ENCODE measurements at places on chromosomes 2 and 18.

- DNase-seq, result no peak
Measured at GRCh38 chr2:38432820-38433606, 55.9 kb upstream of the ATL2 start.

DNA sequence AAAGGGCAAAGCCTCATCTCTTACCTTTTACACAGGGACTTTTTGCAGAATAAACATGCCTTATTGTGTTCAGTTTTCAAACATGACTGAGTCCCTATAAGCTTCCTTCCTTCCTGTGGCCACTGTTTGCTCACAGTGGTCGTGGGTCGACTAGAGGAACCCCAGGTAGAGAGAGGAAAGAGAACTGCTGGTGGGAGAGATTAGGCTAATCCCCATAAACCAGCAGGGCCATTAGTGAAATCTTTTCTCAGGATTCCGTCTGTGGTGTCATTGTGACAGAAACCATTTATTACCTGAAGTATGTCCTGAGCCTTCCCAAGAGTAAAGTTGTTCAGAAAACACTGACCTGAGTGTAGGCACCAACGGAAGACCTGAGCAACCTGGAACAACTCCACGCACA is 21.3 kb upstream of the BOD1L2 start:
- no peak for DNase-seq

GRCh38 chr2:46873604-46874068 is 42.0 kb downstream of the MCFD2 start:
- no peak for DNase-seq

- DNase-seq, result no peak
Measured at GRCh38 chr2:71534201-71534600, 80.8 kb downstream of the DYSF start.

DNA sequence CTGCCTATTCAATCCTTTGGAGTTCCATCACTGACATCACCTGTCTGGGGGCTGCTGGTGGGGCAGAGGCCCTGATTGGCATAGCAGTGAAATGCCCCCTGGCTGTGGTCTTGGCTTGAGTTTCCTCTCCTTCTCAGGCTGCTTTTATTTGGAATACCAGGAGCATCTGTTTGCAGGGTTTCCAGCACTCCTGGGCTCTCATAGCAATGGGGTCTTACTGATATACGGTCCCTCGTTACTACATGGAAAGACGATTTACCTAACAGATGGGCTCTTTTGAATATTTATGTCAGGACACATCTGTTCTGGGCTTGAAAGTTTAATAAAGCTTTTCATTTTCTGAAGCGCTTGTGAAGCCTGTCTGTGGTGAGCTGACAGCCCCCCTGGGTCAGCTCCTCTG is 230.3 kb downstream of the SLC4A3 start:
- DNase-seq, result no peak

GRCh38 chr2:236548179-236548921 is 21.3 kb upstream of the ACKR3 start:
- no peak for DNase-seq

DNA sequence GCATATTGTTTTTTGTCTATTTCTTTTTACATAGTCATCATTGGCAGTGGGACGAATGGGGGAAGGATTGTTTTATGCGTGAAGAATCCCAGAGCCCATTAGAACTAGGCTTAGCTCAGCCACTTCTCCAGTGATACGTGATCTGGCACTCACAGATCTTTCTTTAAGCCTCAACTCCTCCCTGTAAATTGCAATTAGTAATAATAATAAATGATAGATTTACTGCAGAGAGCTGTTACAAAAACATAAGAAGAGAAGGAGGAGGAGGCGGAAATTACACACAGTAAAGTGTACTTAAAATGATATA is 629.3 kb downstream of the NRXN1 start:
- no peak for DNase-seq

DNA sequence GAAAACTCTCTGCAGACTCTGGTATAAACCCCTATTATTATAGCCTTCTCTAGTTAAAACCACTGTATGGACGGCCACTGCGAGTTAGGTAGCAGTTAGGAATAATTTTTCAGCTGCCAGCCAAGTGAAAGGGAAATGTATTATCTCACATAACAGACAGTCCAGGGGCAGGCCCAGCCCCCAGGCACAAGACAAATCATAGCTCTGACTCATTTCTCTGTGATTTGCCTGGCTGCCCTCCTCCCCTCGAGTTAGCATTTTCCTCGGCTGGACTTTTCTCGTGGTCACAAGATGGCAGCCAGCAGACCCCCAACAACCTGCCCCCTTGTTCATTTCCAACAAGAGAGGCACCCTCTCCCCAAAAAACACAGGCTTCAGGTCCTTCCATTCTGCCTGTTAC is 10.5 kb downstream of the VIT start:
- no peak for DNase-seq

- DNase-seq, result no peak
Measured at GRCh38 chr2:28356095-28356911, 36.4 kb upstream of the FOSL2 start.

- DNase-seq, result no peak
Measured at GRCh38 chr2:8329660-8330622, 351.9 kb upstream of the ID2 start.

- DNase-seq, result no peak
Measured at GRCh38 chr2:64338108-64338507, 115.9 kb upstream of the LGALSL start.

- DNase-seq, result no peak
Measured at GRCh38 chr18:57190026-57190425, 43.1 kb downstream of the BOD1L2 start.

GRCh38 chr2:201820383-201821007 is 14.2 kb downstream of the CDK15 start:
- DNase-seq, result no peak

- no peak for DNase-seq
Measured at GRCh38 chr2:207504513-207505170, 25.1 kb upstream of the CREB1 start.
